CD4-positive, alpha-beta T cell treated with Interleukin-4 for 4 hours (primary cell): ENCODE measurements at places on chromosomes 2 and 18.
A peak's percentile ranks its signal among the peaks of the same experiment; 100 is the strongest.

- DNase-seq: no peak
These were observed 721.9 kb upstream of the ACVR2A start for GRCh38 chr2:147122944-147123343.

DNA sequence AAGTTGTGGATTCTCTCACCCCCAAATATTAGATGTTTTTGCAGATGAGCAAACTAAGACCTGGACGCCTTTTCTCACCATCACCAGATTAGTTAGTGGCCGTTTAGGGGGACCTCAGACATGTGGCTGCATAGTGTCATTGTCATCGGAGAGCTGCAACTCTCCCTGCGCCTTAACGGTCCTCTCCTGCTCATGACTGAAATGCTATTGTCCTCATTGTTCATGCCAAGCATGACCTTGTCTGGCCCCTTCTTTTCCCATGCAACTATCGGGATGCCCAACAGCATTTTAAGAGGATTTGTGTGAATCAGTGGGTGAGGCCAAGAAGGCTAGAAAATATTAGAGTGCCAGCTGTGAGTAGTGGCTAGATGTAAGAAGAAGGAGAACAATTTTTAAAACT is 174.2 kb downstream of the SOCS6 start:
- no peak for DNase-seq

- no peak for DNase-seq
These were observed 87.3 kb downstream of the HNRNPLL start for GRCh38 chr2:38515155-38516074.

GRCh38 chr2:240604291-240604938 is 17.9 kb downstream of the CAPN10 start:
- DNase-seq: no peak

DNA sequence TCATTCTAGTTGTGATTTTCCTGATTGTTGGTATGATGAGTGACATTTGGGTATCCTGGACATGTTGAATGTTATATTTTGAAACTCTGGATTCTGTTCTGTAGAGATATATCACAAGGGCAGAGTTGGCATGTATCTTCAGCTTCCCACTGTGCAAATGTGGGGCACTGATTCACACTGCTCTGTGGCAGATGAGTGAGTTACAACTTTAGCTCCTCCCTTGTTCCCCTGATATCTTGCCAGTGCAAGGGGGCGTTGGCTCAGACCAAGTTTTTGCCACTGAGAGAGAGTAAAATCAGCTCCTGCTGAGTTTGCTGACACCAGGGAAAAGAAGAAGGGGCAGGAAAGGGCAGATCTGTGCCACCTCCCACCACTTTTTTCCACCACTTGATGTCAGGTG is 199.6 kb upstream of the MMADHC start:
- no peak for DNase-seq

- DNase-seq: no peak
These were observed 89.6 kb upstream of the CCDC68 start for GRCh38 chr18:55048892-55049291.

GRCh38 chr18:63051928-63052327 is 267.6 kb downstream of the BCL2 start:
- DNase-seq: no peak

GRCh38 chr2:143397884-143398614 is 268.8 kb downstream of the ARHGAP15 start:
- no peak for DNase-seq

DNA sequence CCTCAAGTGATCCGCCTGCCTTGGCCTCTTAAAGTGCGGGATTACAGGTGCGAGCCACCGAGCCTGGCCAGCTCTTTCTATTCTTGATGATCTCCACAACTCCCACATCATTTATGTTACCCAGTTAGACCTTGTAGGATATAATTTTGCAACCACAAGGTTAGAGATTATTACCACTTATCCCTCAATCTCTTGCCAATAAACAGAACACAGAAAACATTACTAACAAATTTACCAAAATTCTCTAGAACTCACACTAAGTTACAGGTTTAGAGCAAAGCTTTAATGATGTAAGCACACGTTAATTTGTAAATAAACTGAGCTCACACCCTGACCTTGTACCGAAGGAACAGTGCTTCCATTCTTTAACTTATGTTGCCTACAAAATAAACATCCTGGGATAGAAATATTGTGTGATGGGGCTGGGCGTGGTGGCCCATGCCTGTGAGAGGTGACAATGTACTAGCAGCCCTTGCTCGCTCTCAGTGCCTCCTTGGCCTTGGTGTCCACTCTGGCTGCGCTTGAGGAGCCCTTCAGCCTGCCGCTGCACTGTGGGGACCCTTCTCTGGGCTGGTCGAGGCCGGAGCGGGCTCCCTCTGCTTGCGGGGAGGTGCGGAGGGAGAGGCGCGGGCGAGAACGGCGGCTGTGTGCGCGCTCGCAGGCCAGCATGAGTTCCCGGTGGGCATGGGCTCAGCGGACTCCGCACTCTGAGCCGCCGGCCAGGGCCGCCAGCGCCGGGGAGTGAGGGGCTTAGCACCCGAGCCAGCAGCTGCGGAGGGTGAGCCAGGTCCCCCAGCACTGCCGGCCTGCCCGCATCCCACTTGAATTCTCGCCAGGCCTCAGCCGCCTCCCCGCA is 42.1 kb upstream of the ITSN2 start:
- DNase-seq: no peak

- no peak for DNase-seq
These were observed 1888.7 kb upstream of the PIK3C3 start for GRCh38 chr18:40066368-40066767.

DNA sequence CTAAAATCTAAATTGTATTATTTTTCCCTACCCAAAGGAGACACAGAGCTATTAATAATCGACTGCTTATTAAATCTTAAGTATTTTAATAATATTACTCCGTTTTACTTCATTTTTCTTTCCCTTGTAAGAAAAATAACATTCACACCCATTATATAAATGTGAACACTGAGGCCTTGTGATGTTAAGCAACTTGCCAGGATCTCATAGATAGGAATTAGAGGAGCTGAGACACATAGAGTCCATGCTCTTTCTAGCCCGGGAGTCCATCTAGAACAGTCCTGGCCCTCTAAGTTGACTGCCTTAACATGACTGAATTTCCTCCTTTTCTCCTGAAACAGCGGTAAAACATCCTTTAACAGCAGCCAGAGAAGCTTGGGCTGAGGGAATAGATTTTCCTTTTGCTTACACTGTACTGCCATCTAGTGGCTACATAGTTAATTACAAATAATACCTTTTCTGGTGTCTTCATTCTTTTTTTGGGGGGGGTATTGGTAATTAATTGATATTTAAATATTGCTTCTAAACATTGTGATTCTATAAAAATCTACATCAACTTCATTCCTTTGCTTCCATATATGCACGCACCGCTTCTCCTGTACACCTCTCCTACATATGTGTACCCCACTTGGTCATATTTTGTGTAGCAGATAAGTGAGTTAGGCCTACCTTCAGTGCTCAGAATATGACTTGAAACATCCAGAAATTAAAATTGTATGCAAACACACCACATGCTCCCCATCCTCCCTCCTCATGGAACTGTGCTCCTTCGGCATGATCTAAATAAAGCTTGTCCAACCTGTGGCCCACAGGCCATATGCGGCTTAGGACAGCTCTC is 125.8 kb upstream of the HNMT start:
- DNase-seq: peak; percentile 42

GRCh38 chr2:214801068-214801467 is 8.4 kb downstream of the BARD1 start:
- no peak for DNase-seq

DNA sequence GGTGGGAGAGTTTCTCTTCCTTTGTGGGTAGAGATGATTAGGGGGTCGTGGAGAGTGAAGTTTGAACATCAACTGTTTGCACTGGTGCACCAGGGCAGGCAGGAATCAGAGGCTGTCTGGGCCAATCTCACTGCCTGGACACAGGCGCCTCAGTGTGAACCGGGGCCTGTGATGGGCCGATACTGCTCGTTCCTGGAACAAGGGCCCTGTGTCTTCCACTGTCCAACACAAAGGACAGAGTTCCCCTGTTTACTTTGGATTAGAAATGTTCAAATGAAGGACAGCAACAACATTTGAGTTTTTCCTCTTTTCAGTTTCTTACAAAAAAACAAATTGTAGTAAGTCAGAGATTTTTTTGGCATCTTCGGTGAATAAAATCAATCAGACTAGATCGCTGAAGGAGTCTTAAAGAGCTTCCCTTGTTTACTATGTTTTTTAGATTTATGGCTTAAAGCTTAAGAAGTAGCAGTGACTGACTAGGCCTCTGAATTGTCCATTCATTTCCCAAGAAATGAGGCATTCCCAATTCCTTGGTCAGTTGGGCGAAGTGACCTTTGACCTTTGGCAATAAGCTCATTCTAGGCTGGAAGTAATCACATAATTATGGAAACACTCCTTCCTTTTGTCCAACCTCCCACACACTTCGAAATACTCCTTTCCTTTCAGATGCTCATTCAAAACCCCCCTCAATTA is 11.6 kb upstream of the TGFA start:
- no peak for DNase-seq

DNA sequence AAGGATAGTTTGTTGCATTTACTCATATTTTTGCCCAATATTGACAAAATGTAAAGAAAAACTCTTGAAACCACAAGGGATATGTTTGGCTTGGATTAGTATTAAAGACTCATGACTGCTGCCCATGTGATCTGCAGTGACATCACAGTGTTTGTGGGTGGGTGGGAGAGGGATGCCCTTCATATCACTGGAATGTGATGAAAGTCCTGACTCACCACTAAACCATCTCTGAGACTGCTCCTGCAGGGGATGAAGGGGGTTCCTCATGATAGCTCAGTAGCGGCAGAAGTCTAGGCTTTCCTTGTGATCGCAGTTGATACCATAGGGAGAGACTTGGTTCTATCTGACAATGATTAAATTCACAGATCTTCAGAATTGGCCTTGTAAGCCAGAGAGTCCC is 451.2 kb downstream of the CNTNAP5 start:
- DNase-seq: no peak

GRCh38 chr2:201402651-201403562 is 45.8 kb upstream of the FLACC1 start:
- no peak for DNase-seq

GRCh38 chr2:204691911-204692510 is 146.7 kb downstream of the PARD3B start:
- peak; percentile 20 for DNase-seq

DNA sequence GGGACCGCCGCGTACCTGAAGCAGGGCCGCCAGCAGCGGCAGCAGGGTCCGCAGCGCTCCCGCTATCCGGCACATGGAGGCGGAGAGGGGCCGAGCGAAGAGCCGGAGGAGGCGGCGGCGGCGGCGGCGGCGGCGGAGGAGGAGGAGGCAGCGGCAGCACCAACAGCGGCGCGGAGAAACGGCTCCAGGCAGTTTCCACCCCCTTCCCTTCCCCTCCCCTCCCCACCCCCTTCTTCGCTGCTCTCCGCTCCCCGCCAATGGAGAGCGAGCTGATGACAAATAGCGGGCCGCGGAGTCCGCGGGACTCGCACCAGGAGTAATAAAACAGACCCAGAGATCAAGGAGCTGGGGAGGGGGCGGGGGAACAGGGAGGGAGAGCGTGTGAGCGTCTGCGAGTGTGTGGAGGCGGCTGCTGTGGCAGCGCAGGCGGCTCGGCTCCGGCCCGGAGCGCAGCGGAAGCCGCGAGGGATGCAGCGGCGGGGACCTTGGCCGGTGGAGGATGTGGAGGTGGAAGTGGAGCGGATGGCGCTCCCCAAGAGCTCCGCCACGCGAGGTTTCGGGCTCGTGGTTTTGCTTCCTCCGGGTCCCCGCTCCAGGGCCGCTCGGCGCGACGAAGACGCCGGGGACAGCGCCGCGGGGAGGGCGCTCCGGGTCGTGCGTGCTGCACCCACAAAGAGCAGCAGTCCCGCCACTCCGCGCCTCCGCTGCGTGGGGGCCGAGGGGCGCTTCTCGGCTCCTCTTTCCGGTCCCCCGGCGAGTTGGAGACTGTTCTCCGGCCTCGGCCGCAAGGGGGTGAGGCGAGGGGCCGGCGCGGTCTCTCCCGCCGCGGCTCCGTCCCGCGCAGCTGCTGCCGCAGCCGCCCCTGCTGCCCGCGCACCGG is at the start of gene CDH2:
Gene CDH2, minus strand, starts transcription at position 183 of the 880 bp plus-strand sequence. Its CDS starts 108 bp downstream, at position 75.
- DNase-seq: no peak

DNA sequence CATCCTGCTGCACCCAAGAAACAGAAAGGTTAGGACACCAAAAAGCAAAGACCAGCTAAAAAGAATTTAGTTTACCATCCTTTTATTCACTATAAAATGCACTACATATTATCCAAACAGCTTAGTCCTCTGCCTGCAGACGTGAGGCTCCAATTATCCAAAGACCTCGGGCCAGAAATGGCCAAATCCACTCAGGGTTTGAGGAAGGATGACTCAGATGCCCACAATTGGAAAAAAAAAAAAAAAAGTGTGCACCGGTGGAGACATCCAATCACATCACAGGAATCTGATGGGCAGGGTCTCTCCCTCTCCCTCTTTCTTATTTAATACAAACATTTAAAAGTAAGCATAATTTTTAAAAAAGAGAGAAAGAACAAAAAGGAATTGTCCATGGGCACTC is 65.7 kb downstream of the TRABD2A start:
- DNase-seq: no peak

- DNase-seq: no peak
These were observed 25.8 kb upstream of the NAPG start for GRCh38 chr18:10500038-10500437.

DNA sequence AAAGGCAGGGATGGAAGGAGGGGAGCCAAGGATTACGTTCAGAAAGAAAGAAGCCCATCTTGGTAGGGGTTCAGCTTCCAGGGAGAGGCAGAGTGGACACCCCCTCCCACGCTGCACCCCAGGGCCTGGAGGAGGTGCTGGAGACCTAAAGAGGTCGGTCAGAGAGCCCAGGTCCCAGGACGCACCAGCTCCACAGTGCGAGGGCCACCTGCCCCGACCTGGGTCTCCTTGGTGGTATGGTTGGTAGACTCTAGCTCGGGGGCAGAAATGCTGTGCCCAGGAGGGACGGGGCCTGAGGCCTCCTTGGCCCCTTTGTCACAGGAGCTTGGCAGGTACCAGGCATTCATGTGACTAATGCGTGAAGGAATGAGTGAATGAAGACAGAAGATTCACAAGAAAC is 87.1 kb upstream of the RAB6C start:
- DNase-seq: no peak

DNA sequence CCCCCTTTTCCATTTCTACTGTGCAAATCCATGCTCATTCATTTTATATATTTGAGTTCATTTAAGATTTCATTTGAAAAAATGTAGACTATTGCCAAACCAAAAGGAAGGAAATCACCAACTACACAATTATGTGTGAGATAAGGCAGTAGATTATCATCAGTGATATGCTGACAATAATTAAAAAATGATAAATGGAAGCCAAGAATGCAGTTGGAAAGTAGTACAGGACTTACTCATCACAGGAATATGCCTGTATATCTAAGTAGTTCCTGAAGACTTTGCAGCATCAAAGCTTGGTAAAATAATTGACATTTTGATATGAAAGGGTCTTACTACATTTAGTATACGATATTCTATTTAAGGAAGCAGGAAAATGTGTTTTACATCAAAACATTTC is 166.1 kb upstream of the OTX1 start:
- no peak for DNase-seq

GRCh38 chr2:11558214-11558886 is 24.5 kb downstream of the GREB1 start:
- DNase-seq: no peak

DNA sequence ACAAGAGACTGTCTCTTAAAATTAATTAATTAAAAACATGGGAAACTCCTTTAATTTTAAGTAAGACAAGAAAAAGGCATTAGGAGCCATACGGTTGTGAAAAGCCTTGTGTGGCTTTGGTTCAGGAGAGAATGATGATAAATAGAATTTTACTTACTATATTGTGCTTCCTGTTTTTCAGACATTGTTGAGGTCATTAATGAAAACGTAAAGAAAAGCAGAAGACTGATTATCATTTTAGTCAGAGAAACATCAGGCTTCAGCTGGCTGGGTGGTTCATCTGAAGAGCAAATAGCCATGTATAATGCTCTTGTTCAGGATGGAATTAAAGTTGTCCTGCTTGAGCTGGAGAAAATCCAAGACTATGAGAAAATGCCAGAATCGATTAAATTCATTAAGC is 10.7 kb upstream of the IL1RL2 start:
- no peak for DNase-seq
